ENCODE measurements at places on chromosomes 7 and 10.

GRCh38 chr10:61993711-61994401, 92.4 kb downstream of the ARID5B start:
- no peak for DNase-seq

DNA sequence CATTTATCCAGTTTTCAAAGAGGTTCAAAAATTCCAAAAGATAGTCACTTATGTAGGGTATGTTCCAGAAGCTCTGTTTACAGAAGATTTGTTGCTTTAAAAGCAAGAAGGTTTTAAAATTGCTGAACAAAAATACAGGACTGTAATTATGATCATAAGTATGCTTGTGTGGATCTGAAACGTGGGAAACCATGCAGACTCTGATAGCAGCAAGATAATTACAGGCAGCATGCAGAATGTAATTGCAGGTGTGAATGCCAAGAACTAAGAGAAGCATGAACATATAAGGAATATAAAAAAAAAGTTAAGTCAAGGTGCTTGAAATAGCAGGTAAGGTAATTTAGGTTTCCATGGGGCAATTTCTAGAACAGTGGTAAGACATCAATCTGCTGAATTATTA, 405.7 kb downstream of the ARL4A start:
- DNase-seq: no peak

DNA sequence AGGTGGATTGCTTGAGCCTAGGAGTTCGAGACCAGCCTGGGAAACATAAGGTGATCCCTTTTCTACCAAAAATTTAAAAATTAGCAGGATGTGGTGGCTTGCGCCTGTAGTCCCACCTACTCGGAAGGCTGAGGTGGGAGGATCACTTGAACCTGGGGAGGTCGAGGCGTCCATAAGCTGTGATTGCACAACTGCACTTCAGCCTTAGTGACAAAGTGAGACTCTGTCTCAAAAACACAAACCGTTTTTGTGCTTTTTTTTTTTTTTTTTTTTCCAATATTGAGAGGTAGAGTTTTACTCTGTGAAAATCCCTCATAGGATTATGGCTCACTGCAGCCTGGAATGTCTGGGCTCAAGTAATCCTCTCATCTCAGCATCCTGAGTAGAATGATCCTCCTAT, 14.1 kb downstream of the CCAR1 start:
- no peak for DNase-seq

DNA sequence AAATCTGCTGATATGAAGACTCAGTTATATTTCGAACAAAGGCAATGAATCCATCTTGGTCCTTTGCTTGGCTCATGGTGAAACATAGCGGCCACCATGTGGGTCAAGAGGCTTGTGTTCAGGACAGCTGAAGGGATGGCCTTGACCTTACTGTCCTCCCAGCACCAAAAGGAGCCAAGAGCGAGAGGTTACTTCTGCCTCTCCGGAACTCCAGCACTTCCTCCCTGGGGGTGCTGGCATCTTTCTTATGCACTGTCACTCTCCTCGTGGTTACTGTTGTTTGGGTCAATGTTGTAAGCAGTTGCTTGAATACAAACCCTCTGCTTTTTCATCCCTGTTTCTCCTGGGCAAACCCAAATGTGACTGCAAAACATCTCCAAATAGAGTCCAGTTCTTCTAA, 100.6 kb downstream of the RBM20 start:
- no peak for DNase-seq

DNA sequence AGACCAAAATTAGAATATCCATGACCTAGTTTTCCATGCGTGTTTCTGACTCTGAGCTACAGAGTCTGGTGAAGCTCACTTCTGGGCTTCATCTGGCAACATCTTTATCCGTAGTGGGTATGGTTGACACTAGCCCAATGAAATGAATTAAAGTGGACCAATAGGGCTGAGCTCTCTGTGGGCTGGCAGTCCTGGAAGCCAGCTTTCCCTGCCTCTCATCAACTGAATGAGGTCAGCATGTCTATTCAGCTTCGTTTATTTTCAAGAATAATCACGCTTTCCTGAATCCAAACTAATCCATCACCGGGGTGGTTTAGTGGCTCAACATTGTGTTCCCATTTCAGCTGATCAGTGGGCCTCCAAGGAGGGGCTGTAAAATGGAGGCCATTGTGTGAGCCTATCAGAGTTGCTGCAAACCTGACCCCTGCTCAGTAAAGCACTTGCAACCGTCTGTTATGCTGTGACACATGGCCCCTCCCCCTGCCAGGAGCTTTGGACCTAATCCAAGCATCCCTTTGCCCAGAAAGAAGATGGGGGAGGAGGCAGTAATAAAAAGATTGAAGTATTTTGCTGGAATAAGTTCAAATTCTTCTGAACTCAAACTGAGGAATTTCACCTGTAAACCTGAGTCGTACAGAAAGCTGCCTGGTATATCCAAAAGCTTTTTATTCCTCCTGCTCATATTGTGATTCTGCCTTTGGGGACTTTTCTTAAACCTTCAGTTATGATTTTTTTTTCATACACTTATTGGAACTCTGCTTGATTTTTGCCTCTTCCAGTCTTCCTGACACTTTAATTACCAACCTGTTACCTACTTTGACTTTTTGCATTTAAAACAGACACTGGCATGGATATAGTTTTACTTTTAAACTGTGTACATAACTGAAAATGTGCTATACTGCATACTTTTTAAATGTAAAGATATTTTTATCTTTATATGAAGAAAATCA, 35.5 kb downstream of the CAV1 start:
- DNase-seq: no peak

DNA sequence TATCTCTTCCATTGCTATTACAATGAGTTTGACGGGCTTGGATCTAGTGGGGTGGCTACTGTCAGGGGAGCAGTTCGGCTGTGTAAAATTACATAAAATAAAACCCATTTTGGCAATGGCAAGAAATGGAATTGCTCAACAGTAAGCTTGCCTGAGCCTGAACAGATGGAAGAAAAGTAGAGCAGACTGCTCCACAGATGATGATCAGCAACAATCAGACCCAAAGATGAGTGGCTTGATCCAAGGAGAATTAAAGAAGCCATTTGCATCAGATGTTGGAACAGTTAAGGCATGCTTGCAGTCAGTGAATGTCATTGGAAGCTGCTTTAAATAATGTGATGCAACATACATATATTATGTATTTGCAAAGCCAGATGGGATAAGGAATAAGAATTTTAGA, 256.6 kb upstream of the SMIM30 start:
- DNase-seq: no peak

GRCh38 chr7:7641129-7641663, 644 bp downstream of the UMAD1 start:
- no peak for DNase-seq

Measured in renal pelvis (tissue), 12 donors.